ENCODE measurements at places on chromosomes 1 and 21. TPM values are rescaled to one million over a fixed set of nuclear protein-coding genes. Genes with fewer than 3 reads are reported as not detected.

Gene EXTL1
- total RNA-seq = not detected

Gene KRTAP21-3
- total RNA-seq = not detected

Gene LCE2A
- not detected for total RNA-seq

Gene CBR1
- total RNA-seq = 47.2 TPM

Gene PTGER3
- not detected for total RNA-seq

Gene C4BPB
- 0.39 TPM for total RNA-seq

Gene CNR2
- not detected for total RNA-seq

Gene OR2L5
- total RNA-seq = not detected

Gene CLCNKB
- not detected for total RNA-seq

Gene RBP7
- not detected for total RNA-seq

Gene MYOM3
- total RNA-seq = not detected

Gene KCNJ15
- 0.15 TPM for total RNA-seq

Gene GPR153
- total RNA-seq = 0.17 TPM

Gene CELA3B
- not detected for total RNA-seq

Gene PLA2G2C
- total RNA-seq = 0.43 TPM

Gene CD1C
- total RNA-seq = not detected
